ENCODE measurements at places on chromosomes 3 and 15.

DNA sequence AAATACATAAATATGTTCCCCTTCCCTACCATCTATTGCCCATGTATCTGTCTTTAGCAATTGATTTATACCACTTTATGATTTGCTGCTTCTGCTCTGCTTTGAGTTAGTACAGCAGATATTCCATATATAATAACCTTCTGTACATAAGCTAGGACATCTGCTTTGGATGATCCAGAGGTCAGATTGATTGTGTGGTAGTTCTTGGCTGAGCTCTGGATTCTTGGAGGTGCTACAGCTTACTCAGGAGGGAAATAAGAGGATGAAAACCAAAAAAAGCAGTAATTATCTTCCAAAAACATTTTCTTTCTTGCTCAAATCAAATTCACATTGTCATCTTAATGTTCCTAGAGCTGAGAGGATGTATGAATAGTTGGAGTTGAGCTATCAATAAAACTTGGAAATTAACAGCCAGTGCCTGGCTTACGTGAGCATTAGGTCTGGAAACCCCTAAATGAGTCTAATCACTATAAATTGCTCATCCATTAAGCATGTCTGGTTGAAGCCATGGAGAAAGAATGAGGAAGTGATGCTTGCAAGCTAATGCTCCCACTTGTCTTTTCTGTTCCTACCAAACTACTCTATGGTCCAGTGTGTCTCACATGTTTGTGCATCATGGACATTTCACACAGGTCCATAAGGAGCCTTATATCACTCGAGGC lies 36.3 kb upstream of the TMEM42 start:
- DNase-seq, result peak; percentile 12

GRCh38 chr15:88250826-88251225 lies 5.7 kb downstream of the NTRK3 start:
- no peak for DNase-seq

DNA sequence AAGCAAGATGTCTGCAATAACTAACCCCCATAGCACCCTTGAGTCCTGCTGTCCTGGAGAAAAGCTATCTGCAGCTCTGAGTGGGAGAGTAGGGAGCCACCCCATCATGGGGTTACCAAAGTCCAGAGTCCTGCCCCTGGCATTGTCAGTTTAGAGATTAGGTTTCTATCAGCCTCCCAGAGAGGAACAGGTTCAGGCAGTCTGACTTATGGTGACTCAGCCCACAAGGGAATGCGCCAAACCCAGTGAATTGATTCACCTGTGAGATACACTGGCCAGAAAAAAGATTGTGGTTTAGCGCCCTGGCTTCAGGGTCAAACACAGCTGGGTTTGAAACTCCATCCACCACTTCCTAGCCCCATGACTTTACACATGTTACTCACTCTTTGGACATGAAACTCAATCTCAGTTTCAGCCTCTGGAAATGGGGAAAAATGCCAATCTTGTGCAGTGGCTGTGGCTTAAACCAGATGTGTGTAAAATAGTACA lies 263.6 kb upstream of the HES1 start:
- DNase-seq, result no peak

DNA sequence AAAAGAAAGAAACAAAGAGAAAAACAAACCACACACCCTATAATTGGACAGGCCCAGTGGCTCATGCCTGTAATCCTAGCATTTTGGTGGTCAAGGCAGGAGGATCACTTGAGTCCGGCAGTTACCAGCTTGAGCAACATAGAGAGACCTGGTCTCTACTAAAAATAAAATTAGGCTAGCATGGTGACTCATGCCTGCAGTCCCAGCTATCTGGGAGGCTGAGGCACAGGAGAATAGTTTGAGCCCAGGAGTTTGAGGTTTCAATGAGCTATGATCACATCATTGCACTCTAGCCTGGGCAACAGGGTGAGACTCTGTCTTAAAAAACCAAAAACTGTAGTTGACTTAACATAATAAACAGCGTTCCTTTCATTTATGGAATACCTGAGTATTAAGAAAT lies 72.3 kb upstream of the ST3GAL6 start:
- no peak for DNase-seq

DNA sequence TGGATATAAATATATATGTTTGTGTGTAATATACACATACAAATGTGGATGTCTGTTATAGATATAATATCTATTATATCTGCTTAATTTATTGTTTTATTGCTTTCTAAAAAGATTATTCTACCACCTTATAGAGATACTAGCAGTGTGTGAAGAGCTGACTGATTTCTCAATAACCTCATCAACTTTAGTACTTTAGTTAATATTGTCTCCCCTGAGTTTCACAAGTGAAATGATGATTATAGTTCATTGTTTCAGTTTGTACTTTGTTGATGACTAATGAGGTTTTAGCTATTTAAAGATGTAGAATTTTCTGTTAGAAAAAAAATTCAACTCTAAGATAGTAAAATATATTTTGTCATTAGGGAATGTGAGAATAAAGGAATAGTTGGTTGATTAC lies 11.4 kb downstream of the RSRC1 start:
- DNase-seq, result no peak

DNA sequence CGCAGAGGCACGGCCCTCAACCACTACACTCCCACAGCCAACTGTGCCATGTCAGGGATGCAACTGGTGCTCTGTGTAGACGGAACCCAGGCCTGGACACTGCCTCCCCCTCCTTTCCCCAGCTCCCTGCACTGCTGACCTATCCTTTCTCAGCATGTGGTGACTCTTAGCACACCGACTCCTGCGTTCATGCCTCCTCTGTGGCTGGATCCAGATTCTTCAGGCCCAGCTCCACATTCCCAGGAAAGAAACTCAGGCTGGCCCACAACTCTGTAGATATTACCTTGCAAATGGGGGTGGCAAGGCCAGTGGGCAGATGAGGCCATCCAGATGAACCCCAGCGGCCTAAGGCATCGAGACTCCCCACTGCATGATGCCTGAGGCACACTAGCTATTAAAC lies 272.7 kb downstream of the OCA2 start:
- no peak for DNase-seq

DNA sequence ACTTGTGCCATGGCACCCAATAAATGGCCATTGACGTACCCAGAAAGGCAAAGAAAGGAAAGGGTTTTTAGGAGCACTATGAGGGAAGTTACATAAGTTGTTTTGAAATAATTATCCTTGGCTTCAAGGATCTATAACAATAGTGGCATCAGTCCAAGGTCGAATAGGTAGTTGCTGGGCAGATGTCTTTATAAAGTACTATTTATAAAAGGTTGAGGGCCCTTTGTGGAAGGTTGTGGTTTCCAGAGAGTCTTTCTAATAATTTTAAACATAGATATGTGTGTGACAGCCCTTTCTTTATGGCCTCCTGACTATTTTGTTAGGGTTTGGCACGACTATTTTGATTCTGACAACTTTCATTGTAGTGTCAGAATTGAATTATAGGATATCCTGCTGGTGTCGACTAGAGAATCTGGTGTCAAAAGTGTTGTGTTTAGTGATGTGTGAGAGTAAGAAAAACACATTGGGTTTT lies 260.5 kb downstream of the PYDC2 start:
- no peak for DNase-seq

DNA sequence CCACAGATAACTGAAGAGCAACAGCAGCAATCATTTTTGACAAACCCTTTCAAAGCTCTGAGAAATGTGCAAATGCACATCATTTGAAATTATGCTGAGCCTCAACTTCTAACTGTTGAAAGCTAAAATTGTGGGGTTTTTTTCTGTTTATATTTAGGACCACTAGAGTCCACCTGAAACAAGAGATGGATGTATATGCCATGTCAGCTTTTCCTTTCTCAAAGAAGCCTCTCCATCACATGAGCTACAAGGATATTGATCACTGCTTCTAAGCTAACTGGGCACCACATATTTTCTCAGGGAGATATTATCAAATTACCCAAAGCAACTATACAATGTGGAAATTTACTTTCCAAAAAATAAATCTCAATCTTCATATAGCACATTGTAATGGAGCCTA lies 498.6 kb upstream of the ZNF385D start:
- no peak for DNase-seq

Measured in suppressor macrophage treated with lipopolysaccharide for 4 hours (primary cell).